ENCODE measurements at places on chromosomes 1 and 21.

- peak; percentile 29 for DNase-seq
Observed at GRCh38 chr1:40880813-40881549, 18.8 kb upstream of the CITED4 start.

DNA sequence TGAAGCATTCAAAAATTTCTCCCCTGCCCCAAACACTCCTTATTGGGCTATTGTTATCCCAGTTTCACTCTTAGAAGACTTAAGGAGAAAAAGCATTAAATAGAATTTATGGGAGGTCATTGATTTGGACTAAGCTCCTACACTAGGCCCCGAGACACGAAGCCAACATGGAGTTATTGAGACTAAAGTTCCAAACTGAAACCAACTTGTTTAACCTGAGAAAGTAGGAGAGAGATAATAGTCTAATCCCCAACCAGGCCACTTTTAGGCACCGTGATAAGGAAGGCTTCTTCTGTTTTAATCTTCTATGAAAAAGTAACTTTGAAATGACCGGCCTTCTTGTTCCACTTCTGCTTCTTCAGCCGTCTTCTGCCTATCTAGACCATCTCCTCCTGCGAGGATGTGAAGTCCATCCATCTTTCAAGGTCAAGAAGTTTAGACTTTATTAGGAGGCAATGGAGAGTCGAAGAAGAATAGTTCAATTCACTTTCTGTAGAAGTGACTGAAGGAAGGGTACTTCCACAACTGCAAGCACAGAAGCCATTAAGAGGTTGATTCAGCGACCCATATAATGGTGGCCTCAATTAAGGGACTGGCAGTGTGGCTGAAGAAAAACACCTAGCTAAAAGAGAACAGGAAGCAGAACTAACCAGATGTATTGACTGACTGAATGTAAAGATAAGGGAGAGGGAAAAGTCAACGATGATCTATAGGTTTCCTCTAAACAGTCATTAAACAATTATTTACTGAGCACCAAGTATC lies 428.8 kb downstream of the SMYD3 start:
- no peak for DNase-seq

DNA sequence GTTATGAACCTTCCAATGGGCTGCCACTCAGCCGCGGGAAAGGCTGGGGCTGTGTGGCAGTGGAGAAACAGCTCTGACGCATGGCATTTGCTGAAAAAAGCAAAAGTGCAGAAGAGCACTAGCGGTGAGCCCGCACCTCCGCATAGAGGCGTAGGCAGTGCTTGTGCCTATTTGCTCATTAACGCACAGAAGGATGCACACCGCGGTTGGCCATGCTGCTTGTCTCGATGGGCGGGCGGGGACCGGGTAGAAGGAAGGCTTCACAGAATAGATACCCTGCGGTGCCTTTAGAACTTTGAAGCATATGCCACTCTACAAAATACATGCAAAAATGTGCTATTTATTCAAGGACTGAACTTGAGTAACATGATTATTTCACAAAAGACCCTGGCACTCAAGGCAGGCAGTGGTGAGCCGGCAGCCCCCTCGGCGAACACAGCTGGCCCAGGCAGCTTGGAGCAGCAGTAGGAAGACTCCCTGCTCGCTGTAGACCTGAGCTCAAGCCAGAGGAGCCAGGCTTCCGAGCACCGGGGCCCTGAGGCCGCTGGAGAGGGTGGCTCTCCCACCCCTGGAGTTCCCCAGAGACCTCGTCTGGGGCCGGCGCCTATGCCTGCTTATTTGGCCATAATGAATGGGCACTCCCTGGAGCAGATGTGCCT lies 71.5 kb downstream of the SIK1 start:
- peak; percentile 69 for DNase-seq

GRCh38 chr1:47578721-47579419 lies 141.0 kb downstream of the FOXD2 start:
- no peak for DNase-seq

- no peak for DNase-seq
Observed at GRCh38 chr21:42107177-42107880, 36.2 kb downstream of the UMODL1 start.

DNA sequence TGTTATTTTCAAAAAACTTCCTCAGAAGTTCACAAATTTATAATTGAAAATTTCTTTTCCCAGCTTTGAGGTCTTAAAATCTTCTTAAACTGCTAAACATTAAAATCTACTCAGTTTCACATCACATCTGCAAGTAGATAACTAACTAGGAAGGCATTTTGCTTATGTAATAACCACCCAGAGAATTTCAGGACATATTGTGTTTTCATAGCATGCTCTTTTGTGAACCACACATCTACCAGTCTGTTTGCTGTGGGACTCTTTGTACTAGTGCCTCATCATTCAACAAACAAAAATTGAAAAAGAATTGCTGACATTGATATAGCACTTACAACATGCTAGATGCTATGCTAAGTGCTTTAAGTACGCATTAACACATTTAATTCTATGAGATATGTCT lies 31.6 kb upstream of the C1orf146 start:
- DNase-seq: no peak

DNA sequence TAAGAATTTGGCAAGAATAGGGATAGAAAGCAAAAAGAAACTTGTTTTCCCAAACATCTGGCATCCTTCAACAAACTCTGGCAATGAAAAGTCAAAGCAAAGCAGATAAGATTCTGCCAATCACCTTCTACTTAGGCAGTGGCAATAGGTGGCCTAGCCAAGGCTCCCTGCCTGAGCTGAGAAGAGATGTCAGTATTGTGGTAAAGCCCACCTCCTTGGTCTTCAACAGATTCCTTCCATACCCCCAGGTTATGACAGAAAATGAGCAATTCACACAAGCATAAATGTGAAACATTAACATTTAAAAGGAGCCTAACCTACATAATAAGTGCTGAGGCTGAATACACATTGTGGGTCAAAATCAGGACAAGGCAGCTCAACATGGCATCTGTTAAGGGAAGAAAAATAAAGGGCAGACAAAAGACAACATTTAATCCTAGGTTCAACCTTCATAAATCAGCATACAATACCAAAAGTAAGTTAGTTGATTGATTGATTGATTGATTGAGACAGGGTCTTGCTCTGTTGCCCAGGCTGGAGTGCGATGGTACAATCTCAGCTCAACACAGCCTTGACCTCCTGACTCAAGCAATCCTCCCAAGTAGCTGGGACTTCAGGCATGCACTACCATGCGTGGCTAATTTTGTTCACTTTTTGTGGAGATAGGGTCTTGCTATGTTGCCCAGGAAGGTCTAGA lies 123.1 kb downstream of the AKT3 start:
- DNase-seq: no peak

DNA sequence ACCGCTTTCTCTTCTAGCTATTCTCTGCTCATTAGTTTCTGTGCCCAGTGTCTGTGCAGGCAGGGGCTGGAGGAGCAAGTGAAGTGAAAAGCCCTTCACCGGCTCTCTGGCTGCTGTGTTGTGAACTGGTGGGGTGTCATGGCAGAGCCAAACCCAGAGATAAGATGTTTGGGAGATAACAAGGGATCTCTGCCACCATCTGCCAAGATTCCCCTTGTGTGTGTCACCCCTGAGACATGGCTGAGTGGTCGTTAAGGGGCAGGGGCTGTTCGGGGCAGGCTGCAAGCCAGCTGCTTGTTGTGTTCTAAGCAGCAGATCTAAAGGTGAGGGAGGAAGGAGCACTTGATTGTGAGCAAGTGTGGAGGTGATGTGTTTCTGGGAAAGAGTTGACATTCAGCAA lies 24.5 kb downstream of the CNIH3 start:
- DNase-seq: no peak

- no peak for DNase-seq
Observed at GRCh38 chr1:173191011-173191705, 16.0 kb downstream of the TNFSF4 start.

- no peak for DNase-seq
Observed at GRCh38 chr1:185040408-185040735, 5.0 kb upstream of the RNF2 start.

GRCh38 chr1:180392020-180392419 lies 110.4 kb downstream of the ACBD6 start:
- DNase-seq: no peak

- no peak for DNase-seq
Observed at GRCh38 chr1:112869895-112870294, 86.1 kb downstream of the SLC16A1 start.

GRCh38 chr1:151773702-151774101 lies 10.4 kb upstream of the MRPL9 start:
- no peak for DNase-seq

DNA sequence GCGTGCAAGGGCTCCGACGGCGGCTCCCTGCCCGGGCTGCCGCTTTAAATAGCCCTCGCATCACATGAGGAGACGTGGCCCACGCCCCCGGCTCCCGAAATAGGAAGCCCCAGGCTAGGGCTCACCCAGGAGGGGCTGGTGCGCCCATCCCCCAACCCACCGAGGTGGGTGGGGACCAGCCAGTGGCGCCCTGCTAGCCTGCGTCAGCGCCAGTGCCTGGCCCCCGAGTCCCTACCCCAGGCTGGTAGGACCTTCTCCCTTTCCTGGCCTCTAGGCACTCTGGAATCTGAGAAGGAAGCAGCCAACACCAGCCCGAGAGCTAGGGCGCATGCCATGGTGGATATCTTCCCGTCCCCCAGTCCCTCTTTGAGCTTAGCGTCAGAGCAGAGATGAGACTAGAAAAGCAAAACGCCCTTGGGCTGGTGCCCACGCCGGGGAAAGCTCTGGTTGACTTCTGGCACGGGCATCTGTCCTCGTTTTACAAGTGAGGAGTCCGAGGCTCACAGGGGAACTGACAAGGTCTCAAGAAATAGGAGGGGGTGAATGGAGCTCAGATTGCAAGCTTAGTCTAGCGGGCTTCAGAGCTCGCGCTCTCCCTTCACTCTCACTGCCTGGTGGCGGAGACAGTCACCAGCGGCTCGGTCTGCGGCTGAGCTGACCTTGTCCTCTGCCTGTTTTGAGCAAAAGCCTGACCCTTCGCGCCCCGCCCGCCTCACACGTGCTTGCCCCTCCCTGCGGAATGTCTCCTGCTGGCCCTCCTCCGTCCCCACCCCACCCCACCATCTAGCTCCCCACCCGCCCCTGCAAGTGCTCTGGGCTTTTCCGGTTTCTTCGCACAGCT lies at the start of gene FABP3:
Gene FABP3, minus strand, starts transcription at position 21 of the 841 bp plus-strand sequence. CDS start 62 bp downstream, outside the sequence.
- no peak for DNase-seq

GRCh38 chr21:29343519-29343918 lies 44.8 kb downstream of the BACH1 start:
- DNase-seq: no peak

DNA sequence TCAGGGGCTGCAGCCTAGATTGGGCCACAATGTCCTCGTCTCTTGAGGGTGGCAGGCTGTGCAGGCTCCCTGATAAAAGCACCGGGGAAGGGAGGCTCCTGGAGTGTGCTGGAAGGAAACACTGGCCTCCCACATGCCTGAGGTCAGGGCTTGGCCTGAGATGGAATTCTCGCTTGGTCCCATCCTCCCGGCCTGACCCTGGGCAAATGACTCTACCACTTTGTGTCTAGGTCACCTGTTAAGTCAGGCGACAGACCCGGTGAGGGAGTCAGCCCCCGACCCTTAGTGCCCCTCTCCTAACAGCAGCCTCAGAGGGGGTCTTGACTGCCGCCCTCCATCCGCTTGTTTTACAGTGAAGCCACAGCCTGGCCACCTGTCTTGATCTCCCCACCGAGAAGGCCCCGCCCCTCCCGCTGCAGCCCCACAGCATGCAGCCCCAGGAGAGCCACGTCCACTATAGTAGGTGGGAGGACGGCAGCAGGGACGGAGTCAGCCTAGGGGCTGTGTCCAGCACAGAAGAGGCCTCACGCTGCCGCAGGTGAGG lies 2.5 kb downstream of the SMIM1 start:
- no peak for DNase-seq

DNA sequence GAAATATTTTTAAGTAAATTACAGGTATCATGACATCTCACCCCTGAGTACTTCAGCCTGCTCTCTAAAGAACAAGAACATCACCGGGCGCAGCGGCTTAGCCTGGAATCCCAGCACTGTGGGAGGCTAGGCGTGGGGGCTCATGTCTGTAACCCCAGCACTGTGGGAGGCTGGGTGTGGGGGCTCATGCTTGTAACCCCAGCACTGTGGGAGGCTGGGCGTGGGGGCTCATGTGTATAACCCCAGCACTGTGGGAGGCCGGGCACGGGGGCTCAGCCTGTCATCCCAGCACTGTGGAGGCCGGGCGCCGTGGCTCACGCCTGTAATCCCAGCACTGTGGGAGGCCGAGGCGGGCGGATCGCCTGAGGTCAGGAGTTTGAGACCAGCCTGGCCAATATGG lies 7.7 kb upstream of the CDK11B start:
- no peak for DNase-seq

- DNase-seq: no peak
Observed at GRCh38 chr1:11641776-11642305, 12.4 kb downstream of the FBXO2 start.

- no peak for DNase-seq
Observed at GRCh38 chr1:117020526-117021156, 19.1 kb downstream of the CD101 start.

DNA sequence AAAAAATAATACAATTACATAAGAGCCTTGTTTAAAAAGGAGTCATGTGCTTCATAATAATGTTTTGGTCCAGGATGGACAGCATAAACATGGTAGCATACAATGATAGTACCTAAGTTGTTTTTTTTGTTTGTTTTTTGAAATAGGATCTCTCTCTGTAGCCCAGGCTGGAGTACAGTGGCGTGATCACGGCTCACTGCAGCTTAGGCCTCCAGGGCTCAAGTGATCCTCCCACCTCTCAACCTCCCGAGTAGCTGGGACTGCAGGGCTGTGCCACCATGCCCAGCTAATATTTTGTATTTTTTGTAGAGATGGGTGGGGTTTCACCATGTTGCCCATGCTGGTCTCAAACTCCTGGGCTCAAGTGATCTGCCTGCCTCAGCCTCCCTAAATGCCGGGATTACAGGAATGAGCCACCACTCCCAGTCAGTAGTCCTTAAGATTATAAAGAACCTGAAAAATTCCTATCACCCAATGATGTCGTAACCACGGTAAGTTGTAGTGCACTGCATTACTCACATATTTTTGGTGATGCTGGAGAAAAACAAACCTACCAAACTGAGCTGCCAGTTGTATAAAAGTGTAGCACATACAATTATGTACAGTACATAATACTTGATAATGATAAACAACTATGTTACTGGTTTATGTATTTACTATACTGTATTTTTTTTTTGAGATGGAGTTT lies 22.4 kb upstream of the RCOR3 start:
- DNase-seq: no peak

GRCh38 chr1:170020859-170021258 lies 53.6 kb downstream of the KIFAP3 start:
- DNase-seq: no peak

DNA sequence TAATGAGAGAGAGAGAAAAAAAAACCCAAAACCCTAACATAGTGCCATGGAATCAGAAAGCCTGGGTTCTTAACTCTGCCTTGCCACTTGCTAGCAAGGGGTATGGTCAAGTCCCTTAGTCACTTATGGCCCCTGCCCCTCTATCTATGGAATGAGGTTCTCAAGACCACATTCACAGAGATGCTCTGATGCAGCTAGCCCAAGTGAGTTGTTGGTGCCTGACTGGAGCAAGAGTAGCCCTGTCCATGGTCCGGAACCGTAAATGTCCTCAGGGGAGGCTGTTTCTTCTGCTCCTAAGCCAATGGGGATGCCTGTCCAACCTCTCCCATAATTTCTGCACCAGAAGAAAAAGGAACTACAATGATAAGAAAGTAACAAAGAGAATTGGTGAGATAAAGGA lies 56.8 kb downstream of the CSMD2 start:
- no peak for DNase-seq

All from NCI-H1694 (cell line).